ENCODE measurements at places on chromosomes 4 and X.

GRCh38 chrX:149004936-149005335 lies 500.2 kb downstream of the IDS start:
- DNase-seq: no peak

GRCh38 chrX:153334654-153335295 lies 822 bp downstream of the ZNF275 start:
- DNase-seq: no peak

DNA sequence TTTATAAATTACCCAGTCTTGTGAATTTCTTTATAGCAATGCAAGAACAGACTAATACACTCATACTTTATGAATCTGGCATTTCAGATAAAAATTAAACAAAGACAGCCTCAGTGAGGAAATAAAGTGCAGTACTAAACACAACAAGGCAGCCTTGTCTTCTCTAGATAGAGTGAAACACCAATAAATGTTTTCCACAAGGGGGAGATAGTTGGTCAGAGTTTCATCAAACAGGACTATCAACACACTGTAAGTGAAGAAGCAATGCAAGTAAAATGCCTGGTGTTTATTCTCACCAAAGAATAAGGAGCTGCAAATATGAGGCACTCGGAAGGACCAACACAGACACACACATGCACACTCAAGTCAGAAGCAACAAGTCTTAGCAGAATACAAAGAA lies 62.8 kb downstream of the FAM9B start:
- DNase-seq: no peak

DNA sequence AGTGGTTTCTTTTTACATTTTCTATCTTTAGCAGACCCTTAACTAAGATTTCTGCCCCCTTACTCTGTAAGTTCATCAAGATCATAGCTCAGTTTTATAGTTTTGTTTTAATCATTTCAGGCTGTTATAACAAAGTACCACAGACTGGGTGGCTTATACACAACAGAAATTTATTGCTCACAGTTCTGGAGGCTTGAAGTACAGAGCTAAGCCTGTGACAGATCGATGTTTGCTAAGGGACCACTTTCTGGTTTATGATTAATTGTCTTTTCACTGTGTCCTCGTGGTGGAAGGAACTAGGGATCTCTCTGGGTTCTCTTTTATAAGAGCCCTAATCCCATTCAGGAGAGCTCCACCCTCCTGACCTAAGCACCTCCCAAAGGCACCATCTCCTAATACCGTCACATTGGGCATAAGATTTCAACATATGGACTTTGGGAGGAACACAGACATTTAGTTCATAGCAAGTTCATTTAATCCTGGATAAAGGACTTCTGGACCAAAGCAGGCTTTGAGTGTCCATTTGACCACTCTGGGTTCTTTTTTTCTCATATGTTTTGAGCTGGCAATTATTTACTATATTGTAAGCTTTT lies 137.0 kb upstream of the IL15 start:
- DNase-seq: no peak

DNA sequence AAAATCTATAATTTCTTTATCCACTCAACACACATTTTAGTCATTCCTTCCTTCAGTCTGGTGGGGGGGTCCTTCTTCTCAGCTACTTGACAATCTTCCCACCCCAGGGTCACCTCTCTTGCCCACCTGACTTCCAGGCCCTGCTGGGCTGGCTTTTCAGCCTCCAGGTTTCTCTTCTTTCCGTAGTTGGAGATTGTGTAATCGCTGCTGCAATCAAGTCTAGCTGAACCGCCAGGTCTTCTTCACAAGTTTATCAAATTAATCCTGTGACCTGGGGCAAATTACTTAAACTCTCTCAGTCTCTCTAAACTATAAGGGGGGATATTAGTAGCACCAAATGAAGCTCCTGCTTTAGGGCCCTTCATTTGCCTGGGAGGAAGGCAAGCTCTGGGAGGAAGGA lies 102.9 kb upstream of the TNIP3 start:
- no peak for DNase-seq

DNA sequence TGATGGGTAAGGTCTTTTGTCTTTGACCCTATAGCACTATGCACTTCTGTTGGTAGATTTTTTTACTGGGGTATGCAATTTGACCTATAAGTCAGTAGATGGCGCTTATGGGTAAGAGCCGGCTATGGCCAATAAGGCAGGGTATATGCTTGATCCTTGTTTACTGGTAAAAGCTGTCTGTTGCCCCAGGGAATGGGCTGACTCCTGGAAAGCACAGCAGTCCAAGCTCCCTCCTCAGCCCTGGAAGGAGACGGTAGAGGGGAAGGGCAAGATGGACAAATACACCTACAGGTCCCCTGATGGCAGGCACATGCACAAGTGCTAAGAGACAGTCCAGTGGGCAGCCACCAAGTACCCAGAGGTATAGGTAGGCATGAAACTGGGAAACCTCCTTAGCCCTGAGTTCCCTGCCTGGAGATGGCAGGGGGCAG lies 63.7 kb downstream of the ADAMTS3 start:
- DNase-seq: no peak

- no peak for DNase-seq
These were observed 801 bp upstream of the ZC4H2 start for GRCh38 chrX:64977051-64977450.

GRCh38 chrX:149611623-149612175 lies 16.6 kb upstream of the HSFX2 start:
- DNase-seq: no peak

GRCh38 chr4:6224735-6225134 lies 24.4 kb upstream of the JAKMIP1 start:
- no peak for DNase-seq

DNA sequence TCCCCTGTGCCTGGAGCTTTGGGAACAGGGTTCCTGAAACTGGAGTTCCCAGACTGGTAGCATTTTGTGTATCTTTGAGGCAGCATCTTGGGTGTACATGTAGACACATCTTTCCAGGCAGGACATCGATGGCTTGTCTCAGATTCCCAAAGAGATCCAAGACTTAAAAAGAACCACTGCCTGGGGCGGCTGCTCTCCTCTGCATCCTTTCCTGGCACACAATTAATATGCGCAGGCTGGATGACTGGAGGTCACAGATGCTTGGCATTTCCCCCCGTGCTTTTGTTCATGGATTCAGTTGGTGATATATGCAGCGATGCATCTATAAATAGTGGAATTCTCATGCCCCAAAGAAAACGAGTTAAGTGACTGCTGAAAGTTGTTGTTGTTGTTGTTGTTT lies 80.5 kb downstream of the CLDN34 start:
- no peak for DNase-seq

GRCh38 chr4:165294907-165295306 lies 32.6 kb upstream of the MSMO1 start:
- DNase-seq: peak; percentile 27

DNA sequence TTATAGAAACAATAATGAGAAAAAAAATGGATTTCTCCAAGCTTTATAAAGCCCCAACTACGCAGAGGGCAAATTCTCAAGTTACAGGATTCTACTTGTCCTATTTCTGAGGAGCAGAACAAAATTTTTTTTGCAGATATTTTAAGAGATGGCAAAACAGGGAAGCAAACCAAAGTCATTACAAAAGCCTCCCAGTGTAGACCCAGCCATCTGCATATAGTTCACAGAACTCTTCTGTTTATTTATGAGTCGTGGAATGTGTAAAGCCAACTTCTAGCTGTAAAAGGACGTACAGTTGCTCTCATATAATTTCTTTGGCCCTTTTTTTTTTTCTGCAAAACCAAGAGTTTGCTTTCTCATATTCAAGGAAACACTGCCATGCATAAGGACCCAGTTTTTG lies 120.4 kb downstream of the PCDH7 start:
- DNase-seq: no peak

GRCh38 chr4:173170182-173170778 lies 1.7 kb downstream of the GALNT7 start:
- DNase-seq: no peak

GRCh38 chrX:130171446-130172126 lies at the start of gene RAB33A:
Gene RAB33A, plus strand, starts transcription at chrX:130171962. Its CDS starts 101 bp downstream, at chrX:130172063.
- peak; percentile 72 for DNase-seq

DNA sequence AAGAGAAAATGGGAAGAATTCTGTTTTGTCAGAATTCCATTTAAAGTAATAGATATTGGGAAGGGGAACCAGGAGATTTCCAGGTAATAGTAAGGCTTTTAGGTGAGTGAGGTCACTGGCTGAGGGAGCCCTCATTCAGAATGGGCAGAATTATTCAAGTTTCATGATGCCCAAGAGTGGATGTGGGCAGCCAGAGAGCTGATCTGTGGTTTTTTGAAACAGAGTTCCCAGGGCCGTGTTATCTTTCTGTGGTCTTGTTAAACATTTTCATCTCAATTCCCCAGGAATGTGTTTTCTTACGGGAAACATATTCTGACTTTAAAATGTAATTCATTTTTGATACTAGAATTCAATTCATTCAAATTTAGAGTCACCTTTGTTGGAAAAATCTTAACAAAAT lies 182.0 kb upstream of the AADAT start:
- no peak for DNase-seq

- no peak for DNase-seq
These were observed 22.8 kb downstream of the GPRIN3 start for GRCh38 chr4:89284828-89285227.

- no peak for DNase-seq
These were observed 162.1 kb downstream of the SMIM20 start for GRCh38 chr4:26076000-26076587.

GRCh38 chr4:124694946-124695598 lies 17.5 kb downstream of the ANKRD50 start:
- no peak for DNase-seq

- no peak for DNase-seq
These were observed 194.3 kb upstream of the RPS6KA3 start for GRCh38 chrX:20461002-20461401.

GRCh38 chr4:66849596-66849995 lies 695.7 kb downstream of the CENPC start:
- DNase-seq: no peak

- no peak for DNase-seq
These were observed 151.1 kb downstream of the SLC7A11 start for GRCh38 chr4:138090918-138091676.

GRCh38 chr4:56050625-56051024 lies 101.9 kb downstream of the CEP135 start:
- DNase-seq: no peak

GRCh38 chrX:106481341-106481740 lies 130.4 kb upstream of the RADX start:
- peak; percentile 88 for DNase-seq

DNA sequence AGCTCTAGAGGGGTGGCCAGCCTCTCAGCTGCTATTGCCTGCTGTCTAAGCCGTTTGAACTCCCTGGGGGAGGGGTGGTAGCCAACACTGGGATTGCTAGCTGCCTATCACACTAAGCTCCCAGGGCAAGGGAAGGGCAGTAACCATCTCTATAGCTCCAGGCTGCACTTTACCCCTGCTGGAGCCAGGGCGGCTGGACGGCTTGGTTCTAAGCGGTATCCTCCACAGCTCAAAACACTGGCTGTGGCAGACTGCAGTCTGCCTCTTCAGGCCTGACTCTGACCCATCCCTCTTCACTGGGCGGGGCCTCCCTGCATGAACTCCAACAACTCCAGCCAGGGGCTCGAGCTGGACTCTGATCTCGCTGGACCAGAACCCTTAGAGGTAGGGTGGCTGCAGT lies 55.3 kb upstream of the GNRHR start:
- DNase-seq: no peak

DNA sequence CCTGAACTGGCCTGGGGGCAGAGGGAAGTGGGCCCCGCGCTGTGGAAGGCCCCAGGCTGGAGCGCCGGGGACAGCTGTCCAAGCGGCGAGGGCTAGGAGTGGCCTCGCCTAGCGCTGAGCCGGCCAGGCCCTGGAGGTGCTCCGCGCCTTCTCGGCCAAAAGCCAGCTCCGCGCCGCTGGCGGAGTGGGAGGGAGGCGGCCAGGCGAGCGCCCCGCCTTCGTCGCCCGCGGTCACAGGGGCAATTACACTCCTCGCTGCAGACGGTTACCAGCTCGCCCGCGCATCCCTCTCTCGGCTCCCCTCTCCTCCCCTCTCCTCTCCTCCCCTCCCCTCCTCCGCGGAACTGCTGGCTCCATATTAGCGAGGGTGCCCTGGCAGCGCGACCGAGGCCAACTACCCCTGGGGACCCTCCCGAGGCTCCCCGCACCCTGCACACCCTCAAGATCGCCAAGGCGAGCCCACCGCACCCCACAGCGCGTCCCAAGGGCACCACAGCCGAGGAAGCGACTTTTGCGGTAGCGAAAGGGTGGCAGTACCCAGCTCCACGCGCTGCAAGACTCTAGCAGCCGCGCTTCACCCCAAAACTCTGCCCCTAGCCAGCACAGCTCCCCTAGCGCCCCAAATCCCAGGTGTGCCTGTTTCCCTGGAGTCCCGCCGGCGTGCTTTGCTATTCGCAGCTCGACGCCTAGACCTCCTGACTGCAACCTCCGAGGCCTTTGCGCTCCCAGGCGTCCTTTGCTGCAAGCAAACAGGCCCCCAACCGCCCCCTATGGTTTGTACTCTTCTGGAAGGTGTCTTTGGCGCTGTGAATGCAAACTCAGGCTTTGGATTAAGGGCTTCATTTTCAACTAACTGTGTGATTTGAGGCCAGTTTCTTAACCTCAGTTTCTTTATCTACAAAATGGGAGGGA lies 91.4 kb downstream of the BCOR start:
- no peak for DNase-seq

GRCh38 chr4:189069772-189070171 lies 870.9 kb upstream of the FRG1 start:
- no peak for DNase-seq

- no peak for DNase-seq
These were observed 1105.1 kb downstream of the STPG2 start for GRCh38 chr4:97038146-97038516.

GRCh38 chr4:164730705-164731393 lies 23.1 kb upstream of the SMIM31 start:
- no peak for DNase-seq

GRCh38 chrX:39592776-39593175 lies 505.0 kb downstream of the BCOR start:
- DNase-seq: no peak

GRCh38 chr4:105186701-105187161 lies 40.1 kb downstream of the TET2 start:
- no peak for DNase-seq

DNA sequence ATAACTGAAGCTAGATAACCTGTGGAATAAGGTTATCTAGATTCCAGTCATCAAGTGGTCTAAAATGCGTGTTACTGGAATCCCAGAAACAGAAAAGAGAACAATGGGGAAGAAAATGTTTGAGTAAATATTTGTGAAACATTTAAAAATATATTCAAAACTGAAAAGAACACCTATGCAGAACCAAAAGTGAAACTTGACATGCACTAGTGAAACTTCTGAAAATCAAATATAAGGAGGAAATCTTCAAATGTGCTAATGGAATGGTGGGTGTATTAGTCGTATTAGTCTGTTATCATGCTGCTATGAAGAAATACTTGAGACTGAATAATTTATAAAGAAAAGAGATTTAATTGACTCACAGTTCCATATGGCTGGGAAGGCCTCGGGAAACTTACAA lies 512.4 kb upstream of the KLHL4 start:
- no peak for DNase-seq

GRCh38 chrX:118108304-118108703 lies 8.3 kb downstream of the KLHL13 start:
- DNase-seq: no peak
